CD4-positive, alpha-beta T cell treated with Interleukin-12 subunit alpha and Interleukin-12 subunit beta, for 1 hour (primary cell): ENCODE measurements at places on chromosomes 7 and 10.

- no peak for DNase-seq
These were observed 29.9 kb downstream of the KAZALD1 start for GRCh38 chr10:101091546-101092290.

- no peak for DNase-seq
These were observed 276.5 kb upstream of the SMIM30 start for GRCh38 chr7:113394856-113395255.

- no peak for DNase-seq
These were observed 5.6 kb upstream of the MTG1 start for GRCh38 chr10:133388236-133388972.

GRCh38 chr10:48491392-48492139 is 113.3 kb downstream of the ARHGAP22 start:
- no peak for DNase-seq

DNA sequence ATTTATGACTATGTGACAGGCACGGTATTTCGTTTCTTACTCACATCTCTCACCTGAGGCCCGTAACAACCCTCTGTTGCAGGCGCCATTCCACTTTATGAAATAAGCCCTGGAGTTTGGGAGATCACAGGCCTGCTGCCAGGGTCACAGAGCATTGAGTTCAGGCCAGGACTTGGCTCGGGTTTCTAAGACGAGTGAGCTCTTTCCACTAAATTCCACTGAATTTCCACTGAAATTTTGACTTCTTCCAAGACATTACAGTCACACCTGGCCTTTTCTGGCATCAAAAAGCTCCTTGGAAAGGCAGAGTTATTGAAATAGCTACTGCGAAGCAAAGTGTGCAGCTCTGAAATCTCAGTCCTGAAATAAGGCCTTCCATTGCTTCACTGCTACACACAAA is 282.8 kb upstream of the MGMT start:
- no peak for DNase-seq

GRCh38 chr7:101124376-101125056 is 2.4 kb upstream of the SERPINE1 start:
- DNase-seq, result no peak

GRCh38 chr7:78716876-78717275 is 736.6 kb downstream of the MAGI2 start:
- no peak for DNase-seq

DNA sequence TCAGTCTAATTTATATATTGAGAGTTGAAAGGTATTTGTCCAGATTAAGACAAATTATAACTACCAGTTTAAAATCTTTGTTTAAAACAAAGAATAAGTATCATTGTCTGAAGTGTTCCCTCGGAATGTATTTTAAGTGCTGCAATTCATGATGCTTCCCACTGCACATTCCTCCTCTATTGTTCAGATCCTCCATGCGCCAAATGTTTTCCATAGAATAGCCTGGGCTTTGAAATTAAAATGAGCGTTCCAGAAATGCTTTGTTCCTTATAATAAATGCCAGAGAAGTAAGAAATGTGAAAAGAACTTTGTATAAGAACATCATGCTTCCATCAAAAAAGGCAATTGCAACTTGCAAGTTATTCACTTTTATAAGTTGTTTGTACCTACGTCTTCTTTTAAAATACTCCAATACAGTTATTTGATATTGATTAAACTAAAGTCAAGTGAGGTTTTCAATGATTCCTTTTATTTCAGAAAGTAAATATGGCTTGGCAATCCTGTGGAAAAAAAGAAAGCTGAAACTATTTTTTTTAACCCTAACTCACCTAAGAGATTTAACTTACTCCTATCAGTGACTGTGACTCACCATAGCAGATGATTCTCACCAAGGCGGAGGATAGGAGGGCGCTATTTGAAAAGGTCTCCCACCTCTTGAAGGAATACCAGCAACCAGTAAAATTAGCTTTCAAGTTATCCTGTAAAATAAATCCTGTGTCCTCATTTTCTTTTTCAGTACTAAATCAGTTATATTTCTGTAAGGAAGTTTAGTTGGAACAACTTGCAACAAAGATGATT is 85.8 kb downstream of the CTNNA3 start:
- DNase-seq, result no peak

GRCh38 chr7:3835109-3835508 is 534.1 kb downstream of the SDK1 start:
- no peak for DNase-seq

GRCh38 chr7:48170506-48170905 is 752 bp upstream of the ABCA13 start:
- no peak for DNase-seq

- peak; percentile 66 for DNase-seq
These were observed 18.7 kb downstream of the ZNF786 start for GRCh38 chr7:149071641-149072437.

DNA sequence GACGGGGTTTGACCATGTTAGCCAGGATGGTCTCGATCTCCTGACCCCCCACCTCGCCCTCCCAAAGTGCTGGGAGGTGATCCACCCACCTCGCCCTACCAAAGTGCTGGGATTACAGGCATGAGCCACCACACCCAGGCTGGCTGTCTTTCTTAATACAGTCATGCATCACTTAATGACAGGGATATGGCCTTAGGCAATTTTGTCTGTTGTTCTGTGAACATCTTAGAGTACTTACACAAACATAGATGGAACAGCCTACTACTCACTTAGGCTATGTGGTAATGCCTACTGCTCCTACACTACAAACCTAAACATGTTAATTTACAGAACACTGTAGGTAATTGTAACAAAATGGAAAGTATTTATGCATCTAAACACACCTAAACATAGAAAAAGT is 106.6 kb upstream of the KCNMA1 start:
- DNase-seq, result no peak

DNA sequence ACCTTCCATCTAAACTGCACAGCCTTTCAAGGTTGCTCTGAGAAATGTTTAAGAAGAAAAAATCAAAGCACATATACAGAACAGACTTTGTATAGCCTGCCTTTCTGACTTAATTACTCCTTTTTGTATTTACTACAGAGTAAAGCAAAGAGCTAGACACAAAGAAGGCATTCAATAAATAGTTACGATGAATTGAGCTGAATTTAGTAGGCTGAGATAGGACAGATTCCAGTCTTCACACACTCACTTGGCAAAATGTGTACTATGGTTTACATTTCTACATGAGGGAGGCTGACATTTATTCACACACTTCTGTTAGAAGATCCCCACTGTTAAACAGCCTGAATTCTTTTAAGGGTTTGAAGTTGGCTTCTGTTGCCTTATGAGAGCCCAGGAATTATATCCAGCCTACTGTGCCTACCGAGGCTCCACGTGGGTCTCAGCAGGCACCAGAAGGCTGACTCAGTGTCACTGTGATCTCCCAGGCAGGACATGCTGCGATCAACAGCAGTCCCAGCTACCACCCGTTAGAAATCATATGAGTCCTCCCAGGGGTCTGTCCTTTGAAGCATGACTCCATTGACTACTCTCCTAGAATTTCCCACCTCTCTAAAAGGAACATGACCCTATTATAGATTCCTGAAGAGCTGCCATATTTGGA is 24.5 kb upstream of the SLC25A13 start:
- DNase-seq, result no peak

DNA sequence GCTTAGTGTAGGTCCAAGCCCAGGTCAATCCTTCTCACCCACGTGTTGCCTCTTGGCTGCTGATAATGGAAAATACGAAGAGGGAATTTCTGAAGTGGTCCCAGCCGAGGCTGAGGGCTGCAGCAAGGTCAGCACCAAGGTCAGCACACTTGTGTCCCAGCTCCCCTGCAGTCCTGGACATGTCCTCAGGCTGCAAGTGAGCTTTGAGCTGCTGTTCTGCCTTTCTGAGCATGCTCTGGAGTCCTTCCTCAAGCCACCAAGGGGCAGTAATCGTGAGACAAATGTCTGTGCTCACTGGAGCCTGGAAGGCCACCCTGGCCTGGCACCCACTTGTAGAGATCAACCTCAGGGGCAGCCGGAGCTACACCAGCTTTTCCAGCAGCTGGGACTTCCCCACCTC is 28.3 kb downstream of the DRGX start:
- no peak for DNase-seq

DNA sequence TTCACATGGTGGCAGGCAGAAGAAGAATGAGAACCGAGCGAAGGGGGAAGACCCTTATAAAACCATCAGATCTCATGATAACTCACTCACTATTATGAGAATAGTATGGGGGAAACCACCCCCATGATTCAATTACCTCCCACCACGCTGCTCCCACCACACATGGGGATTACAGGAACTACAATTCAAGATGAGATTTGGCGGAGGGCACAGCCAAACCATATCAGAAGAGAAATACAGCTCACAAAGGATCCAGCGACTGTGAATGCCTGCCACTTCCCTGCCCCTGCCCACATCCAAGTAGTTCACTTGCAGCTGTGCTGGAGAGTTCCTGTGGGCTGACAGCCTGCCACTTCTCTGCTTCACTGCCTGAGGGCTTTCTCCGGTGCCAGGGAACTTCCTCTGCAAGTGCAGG is 148.7 kb downstream of the C7orf25 start:
- no peak for DNase-seq

GRCh38 chr7:16416289-16417282 is 4.8 kb downstream of the CRPPA start:
- no peak for DNase-seq

DNA sequence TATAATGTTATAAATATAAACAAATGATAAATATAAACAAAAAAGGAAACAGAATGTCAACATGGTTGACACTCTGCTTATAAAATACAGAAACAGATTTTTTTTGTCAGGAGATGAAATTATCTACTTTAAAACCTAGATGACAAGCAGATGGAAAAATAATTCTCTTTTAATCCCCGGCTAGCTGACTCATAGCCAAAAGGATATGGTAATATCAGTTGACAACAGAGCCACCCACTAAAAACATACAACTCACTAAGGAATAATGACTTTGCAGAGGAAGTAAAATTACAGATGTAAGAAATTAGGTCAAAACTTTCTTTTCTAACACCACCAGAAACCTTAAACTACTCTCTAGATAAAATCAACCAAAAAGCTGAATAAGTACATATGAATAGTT is 131.1 kb upstream of the ABCB5 start:
- DNase-seq, result no peak

DNA sequence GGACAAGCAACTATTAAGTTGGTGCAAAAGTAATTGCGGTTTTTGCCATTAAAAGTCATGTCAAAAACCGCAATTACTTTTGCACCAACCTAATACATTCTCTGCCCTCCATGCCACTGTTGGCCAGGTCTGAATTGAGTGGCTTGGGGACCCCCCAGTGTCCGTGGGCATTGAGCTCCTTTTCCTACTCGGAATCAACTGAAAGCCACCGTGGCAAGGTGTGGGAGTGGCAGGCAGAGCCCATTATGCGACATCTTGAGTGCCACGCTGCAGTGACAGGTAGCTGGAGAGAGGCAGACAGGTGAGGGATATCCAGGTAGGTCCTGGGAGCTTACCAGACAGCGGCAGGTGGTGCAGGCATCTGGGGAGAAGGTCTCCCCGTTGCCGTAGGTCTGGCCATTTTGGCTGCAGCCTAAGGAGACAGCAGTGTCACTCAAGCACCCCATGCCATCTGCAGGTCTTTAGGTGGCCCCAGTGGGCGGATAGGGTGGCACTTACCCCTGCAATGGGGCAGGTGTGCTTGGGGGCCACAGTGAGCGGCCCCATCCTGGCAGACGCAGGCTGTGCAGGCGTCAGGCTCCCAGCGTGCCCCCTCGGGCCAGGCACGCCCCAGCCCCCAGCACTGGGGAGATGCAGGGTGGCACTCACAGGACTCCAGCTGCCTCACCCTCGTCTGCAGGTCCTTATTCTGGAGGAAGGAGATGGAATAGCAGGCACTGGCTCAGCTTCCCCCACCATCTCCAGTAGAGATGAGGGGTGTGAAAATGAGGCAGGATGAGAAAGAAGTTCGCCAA is 3.5 kb downstream of the KCP start:
- DNase-seq, result no peak

GRCh38 chr10:131845505-131846239 is 55.1 kb upstream of the PPP2R2D start:
- no peak for DNase-seq

GRCh38 chr7:30977896-30978564 is 14.3 kb downstream of the GHRHR start:
- DNase-seq, result no peak

DNA sequence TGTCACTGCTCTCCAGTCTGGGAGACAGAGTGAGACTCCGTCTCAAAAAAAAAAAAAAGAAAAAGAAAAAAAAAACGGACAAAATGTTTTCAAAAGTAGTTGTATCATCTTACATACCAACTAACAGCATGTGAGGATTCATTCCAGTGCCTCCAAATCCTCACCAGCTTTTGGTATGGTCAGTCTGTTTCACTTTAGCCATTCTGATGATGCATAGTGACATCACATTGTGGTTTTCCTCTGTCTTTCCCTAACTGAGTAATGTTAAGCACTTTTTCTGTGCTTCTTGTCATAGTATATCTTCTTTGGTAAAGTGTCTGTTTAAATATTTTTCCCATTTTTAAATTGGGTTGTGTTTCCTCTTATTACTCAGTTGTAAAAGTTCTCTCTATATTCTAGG is 251.4 kb upstream of the CTBP2 start:
- DNase-seq, result no peak

DNA sequence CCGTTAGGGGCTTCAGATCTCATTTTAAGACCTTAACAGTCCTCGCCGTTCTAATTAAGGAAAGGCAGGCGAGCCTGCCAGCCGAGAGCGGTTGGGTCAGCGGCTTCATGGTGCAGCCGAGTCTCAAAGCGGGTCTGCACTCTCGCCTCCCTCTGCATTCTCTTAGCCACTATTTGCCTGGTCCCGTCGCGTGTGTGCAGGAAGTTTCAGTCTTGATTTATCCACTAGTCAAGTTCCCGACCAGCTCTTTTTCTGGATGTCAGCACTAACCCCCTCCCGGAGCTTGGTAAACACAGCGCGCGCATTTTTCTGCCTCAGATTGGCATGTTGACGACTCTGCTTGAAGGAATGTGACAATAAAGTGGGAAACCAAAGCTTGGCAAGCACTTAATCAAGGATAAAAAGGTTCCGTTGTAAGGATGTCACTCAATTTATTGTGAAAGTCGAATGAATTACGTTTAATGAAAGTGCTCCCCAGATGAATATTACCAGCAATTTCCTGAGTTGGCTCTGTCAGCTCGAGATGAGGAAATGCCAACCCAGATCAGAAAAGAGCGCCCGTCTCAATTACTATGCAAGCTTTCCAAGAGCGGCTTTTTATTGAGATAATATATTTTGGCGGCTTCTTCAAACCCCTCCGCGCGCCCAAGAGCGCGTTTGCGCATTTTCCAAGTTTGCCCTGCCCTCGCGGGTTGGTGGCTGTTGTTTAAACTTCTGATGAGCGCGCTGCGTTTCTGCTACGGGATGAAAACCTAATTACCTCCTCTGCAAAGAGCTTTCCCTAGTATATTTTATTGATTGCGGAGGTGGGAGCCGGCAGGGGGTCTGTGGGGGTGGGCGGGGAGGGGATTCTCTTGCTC is 7.9 kb downstream of the NXPH1 start:
- no peak for DNase-seq

GRCh38 chr10:77011874-77012811 is 625.5 kb downstream of the KCNMA1 start:
- DNase-seq, result no peak

DNA sequence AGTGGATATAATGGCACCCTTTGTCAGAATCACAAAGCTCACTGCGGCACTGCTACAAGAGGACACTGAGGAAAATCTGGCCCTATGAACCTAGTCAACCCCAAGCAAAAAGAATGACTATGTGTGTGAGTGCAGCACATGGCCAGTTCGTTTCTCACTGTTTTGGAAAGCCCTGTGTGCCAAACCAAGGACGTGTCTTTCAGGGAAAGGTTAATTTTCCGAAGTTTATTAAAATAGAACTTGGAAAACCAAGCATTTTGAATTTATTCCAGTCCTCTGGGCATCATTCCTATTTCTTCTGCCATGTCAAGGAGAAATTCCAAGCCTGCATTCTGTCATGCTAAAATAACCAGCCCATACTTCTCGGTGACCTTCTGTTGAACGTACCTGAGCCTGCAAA is 471.8 kb downstream of the PLXDC2 start:
- DNase-seq, result no peak
